ENCODE measurements at places on chromosomes 7 and 10.

- DNase-seq, result no peak
Observed at GRCh38 chr10:69213591-69214311, 6.4 kb upstream of the HKDC1 start.

- DNase-seq, result peak; percentile 59
Observed at GRCh38 chr7:77759294-77759889, 38.8 kb downstream of the TMEM60 start.

DNA sequence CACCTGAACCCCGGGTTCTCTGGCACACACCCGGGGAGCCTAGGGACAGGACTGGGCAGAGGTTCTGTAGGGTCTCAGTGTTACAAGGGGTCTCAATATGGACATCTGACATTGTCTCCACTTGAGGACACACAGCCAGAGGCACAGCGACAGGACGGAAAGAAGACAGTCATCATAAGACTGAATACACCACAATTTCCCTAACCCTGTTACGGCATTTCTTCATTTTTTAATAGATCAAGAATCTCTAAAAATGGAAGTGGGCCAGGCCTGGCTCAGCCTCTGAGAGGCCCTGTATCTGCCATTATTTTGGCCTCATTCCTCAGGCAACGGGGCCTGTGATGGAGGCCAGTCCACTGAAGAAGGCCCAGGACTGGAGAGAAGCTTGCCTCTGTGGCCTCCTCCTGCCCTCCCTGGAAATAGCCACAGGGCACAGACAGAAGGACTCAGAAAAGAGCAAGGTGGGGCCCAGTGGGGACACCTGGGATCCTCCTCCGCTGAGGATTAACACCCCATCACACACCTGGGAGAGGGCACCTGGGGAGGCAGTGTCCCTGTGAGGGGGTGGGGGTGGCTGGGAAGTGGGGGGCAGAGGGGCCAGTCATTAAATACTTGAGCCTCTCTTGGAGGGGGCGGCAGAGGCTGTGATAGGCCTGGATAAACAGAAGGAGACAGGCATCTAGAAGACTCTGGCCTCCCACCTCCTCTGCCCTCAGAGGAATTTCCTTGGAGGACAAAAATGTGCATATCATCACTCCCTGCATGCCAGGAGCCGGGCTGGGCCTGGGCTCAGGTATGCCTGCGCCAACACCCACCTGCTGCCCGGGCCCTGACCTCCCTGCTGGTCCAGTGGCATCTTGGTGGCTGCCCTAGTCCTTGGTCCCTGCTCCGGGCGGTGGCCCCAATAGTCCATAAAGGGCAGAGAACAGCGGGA lies 8.0 kb downstream of the SPOCK2 start:
- no peak for DNase-seq

- no peak for DNase-seq
Observed at GRCh38 chr7:24921362-24921679, 58.7 kb downstream of the OSBPL3 start.

DNA sequence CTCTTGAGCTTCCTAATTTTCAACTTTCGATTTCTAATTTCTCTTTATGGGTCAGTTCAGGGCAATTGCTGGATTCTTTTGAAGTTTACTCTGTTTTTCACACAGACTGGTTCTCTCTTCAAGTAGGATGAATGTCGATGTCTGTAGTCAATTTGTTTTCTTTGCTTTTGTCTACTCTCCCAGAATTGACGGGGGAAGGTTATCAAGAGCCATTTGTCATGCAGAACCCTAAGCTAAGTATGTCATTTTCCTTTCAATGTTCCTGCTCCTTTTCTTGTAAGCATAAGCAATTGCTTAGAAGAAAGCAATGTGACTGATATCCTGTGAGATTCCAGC lies 53.7 kb downstream of the SLC39A12 start:
- DNase-seq, result no peak

- no peak for DNase-seq
Observed at GRCh38 chr7:135919071-135919841, 57.9 kb downstream of the MTPN start.

DNA sequence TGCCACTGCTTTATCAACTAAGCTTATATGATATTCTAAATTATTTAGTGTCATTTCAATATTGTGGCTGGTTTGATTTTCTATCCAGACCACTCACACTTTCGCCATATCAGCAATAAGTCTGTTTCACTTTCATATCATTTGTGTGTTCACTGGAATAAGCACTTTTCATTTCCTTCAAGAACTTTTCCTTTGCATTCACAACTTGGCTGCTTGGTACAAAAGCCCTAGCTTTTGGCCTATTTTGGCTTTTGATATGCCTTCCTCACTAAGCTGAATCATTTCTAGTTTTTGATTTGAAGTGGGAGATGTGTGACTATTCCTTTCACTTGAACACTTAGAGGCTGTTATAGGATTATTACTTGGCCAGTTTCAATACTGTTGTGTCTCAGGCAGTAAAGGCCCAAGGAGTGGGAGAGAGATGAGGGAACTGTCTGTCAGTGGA lies 120.9 kb upstream of the NAMPT start:
- no peak for DNase-seq

DNA sequence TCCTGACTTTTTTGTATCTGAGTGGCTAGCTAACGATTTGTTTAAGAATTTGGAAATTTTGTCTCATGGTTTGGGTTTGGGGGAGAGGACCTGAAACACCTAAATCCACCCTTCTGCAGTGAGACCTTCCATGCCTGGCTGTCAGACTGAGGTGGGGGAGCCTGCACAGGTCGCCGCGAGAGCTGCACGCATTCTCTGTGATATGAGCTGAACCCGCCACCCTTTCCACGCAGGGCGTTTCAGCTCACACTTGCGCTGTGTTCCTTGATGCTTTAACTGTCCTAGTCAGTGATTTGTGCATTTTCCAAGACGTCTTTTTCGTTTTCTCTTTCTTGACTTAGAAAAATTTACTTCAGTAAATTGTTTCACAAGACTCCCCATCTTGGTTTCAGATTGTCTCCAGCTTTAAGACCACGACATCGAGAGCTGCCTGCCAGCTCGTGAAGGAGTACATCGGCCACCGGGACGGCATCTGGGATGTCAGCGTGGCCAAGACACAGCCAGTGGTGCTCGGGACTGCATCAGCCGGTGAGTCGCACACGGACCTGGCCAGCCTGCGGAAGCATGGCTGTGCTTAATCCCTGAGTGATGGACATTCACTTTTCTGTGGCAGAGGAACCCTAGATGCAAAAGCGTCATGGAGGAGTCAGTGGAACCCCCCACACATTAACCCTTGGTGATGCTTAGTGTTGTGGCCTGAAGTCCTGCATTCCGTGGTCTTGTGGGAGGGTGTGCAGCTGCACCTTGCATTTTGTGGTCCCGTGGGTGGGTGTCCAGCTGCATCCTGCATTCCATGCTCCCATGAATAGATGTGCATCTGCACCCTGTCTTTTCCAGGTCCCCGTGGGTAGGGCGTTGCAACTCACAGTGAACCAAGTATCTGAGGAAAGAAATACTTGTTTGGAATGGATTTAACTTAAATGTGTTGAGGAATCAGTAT lies 28.1 kb downstream of the WDR37 start:
- DNase-seq, result no peak

- no peak for DNase-seq
Observed at GRCh38 chr10:89121764-89122020, 85.4 kb downstream of the CH25H start.

DNA sequence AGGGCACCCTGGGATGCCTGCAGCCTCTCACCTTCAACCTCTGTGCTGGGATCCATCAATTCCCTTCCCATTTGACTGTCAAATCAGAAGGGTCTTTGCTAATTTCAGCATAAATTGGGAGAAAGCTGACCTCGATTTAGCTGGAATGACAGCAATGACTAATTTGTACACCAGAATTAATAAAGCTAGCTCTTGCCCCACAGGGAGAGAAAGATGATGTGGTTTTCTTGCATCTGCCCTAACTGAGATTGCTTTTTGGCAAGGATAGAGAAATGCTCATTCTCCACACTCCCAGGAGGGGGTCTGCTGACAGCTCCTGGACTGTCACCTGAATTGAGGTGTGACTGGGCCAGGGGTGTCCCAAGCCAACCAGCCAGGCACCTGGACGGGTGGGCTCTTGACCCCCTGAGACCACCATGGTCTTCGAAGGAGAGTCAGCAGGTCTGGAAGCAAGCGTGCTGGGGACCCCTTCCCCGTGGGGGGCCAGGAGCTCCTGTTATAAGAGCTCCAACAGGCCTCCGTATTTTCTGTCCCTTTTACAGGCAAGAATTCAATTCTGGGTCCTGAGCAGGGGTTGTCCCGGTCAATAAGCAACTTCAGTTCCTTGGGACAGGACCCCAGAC lies 42.1 kb downstream of the RBM17 start:
- no peak for DNase-seq

DNA sequence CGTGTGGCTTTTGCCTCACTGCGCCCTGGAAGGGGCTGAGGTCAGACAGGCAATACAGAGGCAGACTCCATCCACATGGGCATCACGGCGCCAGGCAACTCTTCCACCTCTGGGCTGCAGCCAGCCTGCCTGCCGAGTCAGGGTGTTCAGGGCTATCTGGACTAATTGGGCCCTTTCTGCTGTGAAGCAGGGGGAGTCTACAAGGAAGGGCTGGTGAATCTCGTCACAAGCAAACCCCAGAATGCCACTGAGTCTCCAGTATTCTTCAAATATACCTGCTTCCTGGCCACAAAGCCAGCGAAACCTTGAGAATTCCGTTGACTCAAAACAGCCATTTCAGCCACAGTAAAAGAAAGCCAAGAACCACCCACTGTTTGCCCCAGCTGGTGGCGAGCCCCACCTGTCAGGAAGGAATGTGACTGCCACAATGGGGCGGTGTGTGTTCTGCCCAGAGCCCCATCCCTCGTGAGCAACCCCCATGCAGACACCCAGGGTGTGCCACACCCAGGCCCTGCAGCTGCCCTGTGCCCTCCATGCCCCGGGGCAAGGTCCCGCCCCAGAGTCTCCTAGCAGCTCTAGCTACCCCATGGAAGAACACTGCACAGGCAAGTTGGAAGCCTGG lies 117.3 kb downstream of the FAM53B start:
- no peak for DNase-seq

GRCh38 chr10:103605359-103606096 lies 112.0 kb downstream of the NEURL1 start:
- DNase-seq, result no peak

DNA sequence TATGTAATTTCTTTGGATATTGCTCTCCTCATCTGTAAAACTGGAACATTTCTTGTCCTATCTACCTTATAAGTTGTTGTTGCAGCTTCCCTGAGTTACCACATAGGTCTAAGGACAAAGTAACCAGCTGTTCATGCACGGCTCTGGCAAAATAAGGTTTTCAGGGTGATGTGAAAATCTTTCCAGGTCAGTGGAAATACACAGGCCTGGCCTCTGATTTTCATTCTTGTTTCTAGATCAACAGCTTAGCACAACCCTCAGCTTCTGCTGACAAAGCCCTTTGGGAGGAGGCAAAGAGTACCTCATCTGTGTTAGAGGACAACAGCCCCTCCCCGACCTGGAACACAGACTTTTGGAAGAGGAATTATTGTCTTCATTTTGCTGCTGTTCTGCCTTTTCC lies 117.5 kb upstream of the AGK start:
- DNase-seq, result no peak

DNA sequence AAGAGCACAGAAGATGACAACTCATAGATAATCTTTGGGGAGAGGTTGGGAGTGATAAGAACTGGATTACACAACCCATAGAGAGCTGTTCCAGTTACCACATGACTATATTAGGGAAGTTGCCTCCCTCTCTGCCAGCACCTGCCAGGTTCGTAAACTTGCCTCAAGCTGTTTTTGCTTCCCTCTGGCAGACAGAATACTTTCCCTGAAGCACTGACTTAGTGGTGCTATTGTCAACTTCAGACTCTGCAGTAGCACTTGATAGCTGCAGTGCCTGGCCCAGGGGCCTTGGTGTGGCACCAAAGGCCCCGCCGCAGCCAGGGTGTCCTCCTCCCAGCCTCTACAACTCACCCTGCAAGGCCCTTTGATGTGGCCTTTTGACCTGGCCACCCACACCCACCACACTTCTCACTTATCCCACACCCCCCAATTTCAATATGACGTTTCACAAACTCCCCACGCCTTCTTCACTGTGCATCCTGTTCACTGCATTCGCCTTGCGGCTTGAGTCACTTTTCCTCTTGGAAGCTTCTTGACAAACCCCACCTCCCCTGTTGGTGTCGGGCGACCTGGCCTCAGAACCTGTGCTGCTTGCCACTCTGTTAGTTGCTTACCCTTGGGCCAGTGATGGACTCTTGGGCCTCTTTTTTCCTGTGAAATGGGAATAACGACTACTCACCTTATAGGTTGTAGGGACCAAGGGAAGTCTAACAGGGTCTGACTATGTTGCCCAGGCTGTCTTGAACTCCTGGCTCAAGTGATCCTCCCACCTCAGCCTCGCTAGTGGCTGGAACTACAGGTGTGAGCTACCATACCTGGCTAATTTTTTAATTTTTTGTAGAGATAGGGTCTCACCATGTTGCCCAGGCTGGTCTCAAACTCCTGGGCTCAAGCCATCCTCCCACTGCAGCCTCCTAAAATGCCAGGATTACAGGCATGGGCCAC lies 50.2 kb upstream of the PODXL start:
- no peak for DNase-seq
